Hepatocyte (in vitro differentiated cells): ENCODE measurements at places on chromosomes 7 and 10.

- no peak for DNase-seq
Observed at GRCh38 chr7:90067171-90067570, 87.1 kb upstream of the STEAP1 start.

DNA sequence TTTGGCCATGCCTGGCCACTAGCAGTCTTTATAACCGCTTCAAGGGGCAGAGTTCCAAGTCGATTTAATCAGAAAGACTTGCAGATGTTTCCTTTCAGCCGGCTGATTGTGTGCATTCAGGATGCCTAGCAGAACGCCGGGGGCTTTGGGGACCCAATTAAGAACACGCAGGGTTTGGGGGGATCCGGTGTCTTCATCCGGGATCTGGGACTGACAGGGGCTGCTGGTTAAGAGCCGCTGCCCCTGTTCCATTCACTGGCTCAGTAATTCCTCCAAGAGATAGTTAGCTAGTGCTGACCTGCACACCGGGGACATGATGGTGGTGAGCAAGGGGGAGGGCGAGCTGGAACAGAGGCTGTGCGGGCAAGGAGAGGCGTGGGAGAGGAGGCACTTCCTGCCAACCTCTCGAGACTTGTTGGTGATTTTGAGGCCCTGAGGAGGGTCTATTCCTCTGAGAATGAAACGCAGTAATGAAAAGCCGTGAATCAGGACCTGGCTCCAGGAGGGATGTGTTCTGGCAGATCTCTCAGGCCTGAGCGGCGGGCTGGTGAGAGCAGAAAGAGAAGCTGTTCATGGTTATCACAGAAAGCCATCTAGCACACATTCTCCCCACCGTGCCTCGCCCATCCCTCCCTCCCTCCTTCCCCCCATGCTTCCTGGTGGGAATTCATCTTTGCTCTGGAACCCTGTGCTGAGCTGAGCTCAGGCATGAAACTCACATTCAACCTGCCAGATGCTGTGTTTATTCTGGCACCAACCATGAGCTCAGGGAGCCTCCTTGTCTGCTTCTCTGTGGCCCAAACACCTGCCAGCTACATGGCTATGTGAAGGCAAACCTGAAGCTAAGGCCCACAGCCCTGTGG lies 152.0 kb downstream of the CCDC3 start:
- DNase-seq = no peak

GRCh38 chr7:70668606-70669358 lies 463.2 kb upstream of the GALNT17 start:
- no peak for DNase-seq

DNA sequence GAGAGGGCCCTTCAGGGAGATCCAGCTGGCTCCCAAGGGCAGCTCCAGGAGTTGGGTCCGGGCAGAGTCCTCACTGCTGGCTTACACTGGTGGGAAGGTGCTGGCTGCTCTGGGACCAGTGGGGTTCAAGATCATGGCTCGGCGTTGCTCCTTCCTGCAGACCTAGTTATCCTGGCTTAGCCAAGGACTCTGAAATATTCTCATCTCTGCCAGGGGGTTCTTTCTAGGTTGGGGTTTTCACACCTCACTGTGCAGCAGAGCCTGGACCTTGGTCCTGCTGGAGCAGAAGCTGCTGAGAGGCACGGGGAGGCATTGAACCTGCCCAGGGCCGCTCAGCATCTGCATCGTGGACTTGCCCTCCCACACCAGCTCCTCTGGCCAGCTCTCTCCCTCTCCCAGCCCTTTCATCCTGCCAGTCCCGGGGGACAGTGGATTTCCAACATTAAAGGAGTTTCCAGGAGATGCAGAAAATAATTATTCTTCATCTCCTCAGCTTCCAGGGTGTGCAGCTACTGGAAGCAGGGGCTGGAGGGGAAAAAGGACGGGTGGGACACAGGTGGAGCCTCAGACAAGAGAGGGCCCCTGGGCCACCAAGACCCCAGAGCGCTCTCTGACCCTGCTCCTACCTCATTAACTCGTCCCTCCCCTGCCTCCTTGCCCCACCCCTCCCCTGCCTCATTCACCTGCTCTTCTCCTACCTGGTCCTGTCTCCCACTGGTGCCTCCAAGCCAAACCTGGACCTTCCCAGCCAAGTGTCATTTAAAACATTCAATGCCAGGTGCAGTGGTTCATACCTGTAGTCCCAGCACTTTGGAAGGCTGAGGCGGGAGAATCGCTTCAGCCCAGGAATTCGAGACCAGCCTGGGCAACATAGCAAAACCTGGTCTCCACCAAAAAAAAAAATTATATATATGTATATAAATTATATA lies 42.5 kb downstream of the JAKMIP3 start:
- DNase-seq = no peak
